Stimulated activated CD4-positive, alpha-beta T cell treated with anti-CD3 and anti-CD28 coated beads, Interleukin-2, amount 100 ng/mL, for 48 hours (primary cell): ENCODE measurements at places on chromosomes 4 and X.

GRCh38 chrX:132482632-132483031 is 6.2 kb downstream of the MBNL3 start:
- no peak for DNase-seq

- no peak for DNase-seq
Observed at GRCh38 chr4:179803857-179804256, 2361.6 kb upstream of the AGA start.

DNA sequence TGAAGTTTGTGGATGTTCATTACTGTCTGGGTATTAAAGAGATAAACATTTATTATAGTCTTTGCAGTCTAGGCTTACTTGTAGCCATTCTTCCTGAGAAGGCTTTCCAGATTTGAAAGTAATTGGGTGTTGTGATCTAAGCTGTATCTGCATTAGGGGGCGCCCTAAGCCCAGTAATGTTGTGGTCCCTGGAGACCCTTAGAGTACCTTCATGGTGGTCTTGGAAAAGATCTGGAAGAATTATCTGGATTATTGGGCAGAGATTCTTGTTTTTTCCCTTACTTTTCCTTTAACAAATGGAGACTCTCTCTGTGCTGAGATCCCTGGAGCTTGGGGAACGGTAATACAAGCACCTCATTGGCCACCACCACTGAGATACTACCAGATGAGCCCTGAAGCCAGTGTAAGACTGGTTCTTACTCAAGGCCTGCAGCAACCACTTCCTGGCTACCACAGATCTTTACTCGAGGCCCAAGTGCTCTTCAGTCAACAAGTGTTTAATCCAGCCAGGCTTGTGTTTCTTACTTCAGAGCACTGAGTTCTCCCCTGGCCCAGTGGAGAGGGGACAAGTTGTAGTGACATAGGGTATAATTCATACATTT is 63.1 kb downstream of the RTL3 start:
- DNase-seq: no peak

- DNase-seq: no peak
Observed at GRCh38 chr4:41709844-41710481, 38.6 kb downstream of the PHOX2B start.

DNA sequence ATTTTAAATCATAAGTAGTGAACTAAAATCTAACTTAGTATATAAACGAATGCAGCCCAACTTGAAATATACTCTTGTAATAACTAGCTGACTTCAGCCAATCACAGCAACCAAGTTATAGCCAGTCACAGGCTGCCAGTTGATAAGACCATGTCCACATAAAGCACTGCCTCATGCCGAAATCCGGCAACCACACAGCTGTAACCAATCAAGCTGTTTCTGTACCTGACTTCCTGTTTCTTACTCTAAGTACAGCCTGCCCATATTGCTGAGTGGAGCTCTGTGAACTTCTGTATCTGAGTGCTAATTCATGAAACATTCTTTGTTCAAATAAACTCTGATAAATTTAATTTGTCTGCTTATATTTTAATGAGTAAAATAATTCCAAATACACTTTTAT is 805.3 kb upstream of the EPHA5 start:
- DNase-seq: no peak

DNA sequence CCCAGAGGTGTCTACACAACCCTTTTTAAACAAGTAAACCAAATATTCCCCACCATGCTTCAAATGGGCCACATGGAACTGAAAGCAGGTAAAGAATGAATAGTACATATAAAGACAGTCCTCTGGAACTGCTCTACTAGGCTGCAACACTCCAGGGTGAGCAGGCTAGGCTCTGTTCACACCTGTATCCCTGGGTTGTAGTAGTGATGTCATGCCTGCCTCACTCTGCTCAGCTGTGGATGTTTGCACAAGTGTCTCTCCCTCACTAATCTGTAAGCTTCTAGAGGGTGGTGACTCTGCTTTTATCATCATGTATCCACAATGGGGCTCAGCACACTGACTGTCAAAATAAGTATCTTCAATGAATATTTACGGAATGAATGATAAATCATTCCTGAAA is 20.4 kb downstream of the LEF1 start:
- DNase-seq: no peak
